ENCODE measurements at places on chromosomes 7 and 10. TPM values are rescaled to one million over a fixed set of nuclear protein-coding genes. Genes with fewer than 3 reads are reported as not detected.

- DNase-seq, result no peak
Measured at GRCh38 chr10:31014161-31014875, 17.3 kb downstream of the ZNF438 start.

DNA sequence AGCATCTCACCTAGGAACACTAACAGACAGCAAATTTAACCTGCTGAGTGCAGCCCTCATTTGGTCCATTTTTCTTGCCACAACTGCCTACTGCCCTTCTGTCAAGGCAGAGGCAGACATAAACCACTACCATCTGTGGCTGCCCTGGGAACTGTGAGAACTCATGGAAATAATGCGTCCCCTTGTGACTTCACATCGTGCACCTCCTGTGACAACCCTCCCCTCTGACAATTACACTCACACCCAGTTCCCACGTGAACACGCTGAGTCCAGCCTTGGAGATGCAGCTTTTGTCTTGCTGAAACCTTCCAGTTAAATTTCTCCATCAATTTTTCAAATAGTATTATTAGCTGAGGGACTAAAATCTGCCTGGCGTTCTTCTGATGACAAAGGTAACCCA, 193.1 kb upstream of the KLF14 start:
- DNase-seq, result no peak

- DNase-seq, result no peak
Measured at GRCh38 chr7:74405191-74405898, 48.4 kb upstream of the GTF2IRD1 start.

GRCh38 chr10:107649249-107649648, 484.7 kb upstream of the SORCS1 start:
- DNase-seq, result no peak

- peak; percentile 25 for DNase-seq
Measured at GRCh38 chr10:49679480-49679893, at the start of gene C10orf53. TSS of gene C10orf53 (plus strand) at chr10:49679651. CDS start at chr10:49679698, 47 bp downstream.

DNA sequence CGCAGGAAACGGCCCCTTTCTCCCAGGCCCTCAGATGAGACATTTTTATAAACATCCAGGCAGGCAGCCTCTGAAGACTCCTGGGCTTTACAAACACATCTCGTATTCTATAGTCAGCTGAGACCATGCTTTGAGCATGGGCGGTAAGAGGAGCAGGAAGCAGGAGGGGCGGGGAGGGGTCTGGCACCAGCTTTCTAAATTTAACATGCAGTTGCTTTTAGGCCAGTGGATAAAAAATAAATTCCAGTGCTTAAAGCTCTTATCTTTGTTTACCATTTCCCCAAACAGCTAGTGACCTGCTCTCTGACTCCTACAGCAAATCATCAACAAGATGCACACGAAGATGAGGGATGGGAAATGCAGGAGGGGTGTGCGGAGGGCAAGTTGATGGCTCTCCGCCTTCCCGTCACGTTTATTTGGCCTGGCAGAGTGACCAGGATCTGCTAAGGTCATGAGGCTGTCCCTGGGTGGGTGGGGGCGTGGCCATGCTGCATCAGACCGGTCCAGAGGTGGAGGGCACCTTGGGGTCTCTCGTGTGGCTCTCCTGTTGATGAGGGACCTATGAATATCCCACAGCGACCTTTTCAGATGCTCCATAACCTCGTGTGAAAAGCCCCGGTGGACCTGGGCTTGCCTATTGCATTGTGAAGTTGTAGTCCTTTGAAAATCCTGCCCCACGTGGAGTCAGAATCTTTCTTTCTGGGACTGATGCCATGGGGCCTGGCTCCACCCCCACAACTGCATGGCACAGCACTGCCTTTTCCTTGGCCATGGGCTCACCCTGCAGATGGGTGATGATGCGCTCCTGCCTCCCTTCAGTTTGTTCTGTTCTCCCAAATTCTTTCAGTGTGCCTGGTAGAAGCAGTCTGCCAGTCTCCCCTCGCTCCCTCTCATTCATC, 67.5 kb downstream of the PARP12 start:
- DNase-seq, result peak; percentile 59

GRCh38 chr10:77390481-77390891, 247.1 kb downstream of the KCNMA1 start:
- DNase-seq, result no peak

DNA sequence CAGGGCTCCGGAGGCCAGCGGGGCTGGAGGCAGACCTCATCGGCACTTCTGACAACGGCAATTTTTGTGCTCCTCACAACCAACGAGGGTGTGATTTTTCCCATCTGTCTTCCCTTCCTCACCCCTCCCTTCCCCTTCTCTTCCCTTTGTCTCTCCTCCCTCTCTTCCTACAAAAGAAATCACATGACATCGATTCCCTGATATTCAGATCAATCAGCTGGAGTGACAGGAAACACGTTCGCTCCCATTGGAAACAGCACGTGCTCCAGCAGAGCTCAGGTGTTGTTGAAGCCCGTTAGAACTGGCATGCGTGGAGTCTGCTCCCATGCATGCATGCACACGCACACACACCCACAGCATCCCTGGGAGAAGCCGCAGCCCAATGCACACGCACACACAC, 222.4 kb downstream of the PTPRN2 start:
- DNase-seq, result no peak

GRCh38 chr7:45624392-45624760, 50.2 kb downstream of the ADCY1 start:
- no peak for DNase-seq

- no peak for DNase-seq
Measured at GRCh38 chr7:10536561-10536960, 437.1 kb upstream of the PHF14 start.

- DNase-seq, result no peak
Measured at GRCh38 chr7:126541406-126541805, 711.3 kb downstream of the GRM8 start.

GRCh38 chr7:129262324-129262723, 37.5 kb downstream of the AHCYL2 start:
- DNase-seq, result no peak

Gene KLF14
- not detected for total RNA-seq

Gene CHCHD2
- 277 TPM for total RNA-seq

Gene TLX1
- total RNA-seq, result 0.26 TPM

Gene RBM20
- 0.05 TPM for total RNA-seq

Gene TRUB1
- 7.2 TPM for total RNA-seq

Gene FAM241B
- total RNA-seq, result 3.9 TPM

Gene WNT16
- total RNA-seq, result not detected

Gene ZNF804B
- not detected for total RNA-seq
